ENCODE measurements at places on chromosomes 13 and 19.

- no peak for DNase-seq
Observed at GRCh38 chr19:16351133-16351809, 26.6 kb downstream of the KLF2 start.

- no peak for DNase-seq
Observed at GRCh38 chr13:95641291-95642027, 3.0 kb downstream of the DZIP1 start.

GRCh38 chr19:42131149-42132029, 857 bp downstream of the POU2F2 start:
- DNase-seq = no peak

DNA sequence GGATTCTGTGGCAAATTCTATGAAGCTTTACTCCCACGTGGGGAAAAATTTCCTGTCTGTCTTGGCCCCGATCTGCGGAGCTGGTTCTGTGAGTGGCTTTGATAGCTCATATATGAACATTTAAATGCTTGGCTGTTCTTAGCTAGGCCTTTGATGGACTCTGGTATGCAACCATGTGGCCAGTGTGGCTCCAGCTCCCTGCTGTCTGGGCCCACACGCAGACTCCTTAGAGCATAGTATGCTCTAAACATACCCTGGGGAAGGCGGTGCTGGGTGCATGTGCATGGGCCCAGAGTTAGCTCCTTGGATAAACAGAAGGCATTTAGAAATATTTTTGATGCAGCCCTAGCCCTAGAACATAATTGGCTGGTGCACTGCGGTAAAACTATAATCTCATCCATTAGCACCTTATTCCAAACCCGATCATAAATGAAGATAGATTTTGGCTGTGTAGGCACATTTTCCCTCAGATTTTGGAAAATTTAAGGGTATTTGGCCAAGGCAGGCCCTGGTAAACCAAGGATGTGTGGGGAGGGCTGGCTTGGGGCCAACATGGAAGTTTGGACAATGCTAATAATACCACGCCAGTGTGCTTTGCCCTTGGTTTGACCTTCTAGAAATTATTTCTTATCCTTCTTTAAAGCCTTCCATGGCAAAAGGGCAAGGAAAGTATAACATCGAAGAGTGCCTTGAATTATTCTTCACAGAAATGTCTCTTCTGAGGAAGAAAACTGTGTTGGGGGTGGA, 153.5 kb downstream of the LMO7 start:
- no peak for DNase-seq

- peak; percentile 38 for DNase-seq
Observed at GRCh38 chr13:30978981-30979956, 46.8 kb downstream of the TEX26 start.

DNA sequence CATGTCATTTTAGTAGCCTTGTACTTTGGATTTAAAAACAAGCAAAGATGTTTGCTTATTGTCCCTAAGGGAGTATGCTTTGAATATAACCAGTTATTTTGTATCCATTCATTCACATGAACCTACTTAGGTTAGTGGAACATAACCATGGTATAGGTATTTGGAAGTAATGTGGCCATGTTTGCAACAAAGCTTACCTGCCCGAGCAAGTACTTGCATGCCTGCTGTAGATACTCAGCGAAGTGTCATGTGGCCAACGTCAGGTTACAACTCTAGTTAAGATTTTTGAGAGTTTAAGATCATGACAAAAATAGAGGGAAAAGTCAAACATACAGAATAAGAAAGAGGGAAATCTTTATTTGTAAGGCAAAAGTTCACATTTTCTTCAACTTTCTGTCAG, 57.2 kb downstream of the COG6 start:
- DNase-seq = no peak

DNA sequence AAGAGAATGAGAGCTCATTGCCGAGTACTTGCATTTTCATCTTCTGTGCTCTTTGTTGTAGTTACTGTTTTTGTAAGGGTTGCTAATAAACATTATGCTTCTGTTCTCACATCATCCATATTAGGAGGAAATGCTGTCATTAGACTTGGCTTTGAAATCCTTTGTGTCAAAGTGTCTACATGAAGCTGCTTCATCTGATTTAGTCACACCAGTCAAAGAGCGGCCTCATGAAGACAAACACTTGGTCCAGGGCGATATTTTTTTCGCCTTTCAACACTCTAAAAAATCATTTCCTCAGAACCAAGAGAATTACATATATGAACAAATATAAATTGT, 105.0 kb downstream of the SPRY2 start:
- DNase-seq = no peak

- no peak for DNase-seq
Observed at GRCh38 chr19:11046605-11047354, 42.5 kb upstream of the LDLR start.

DNA sequence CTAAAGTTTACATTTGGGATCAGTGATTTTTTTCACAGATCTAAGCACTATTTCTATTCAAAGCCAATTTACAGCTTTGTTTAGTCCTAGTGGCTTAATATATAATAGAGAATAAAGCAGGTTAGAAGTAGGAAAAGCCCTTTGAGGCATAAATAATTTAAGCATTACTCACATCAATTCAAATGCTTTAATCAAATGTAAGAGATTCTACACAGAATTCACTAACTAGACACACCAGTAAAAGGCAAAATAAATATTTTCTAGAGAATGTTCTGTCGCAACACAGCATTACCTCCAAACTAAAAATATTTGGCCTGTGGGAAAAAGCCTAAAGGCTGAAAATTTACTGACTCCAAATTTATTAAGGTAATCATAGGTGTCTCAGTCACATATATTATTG, 31.3 kb downstream of the KCTD12 start:
- DNase-seq = no peak

- no peak for DNase-seq
Observed at GRCh38 chr13:95146486-95146885, 154.8 kb downstream of the ABCC4 start.

GRCh38 chr13:91154558-91155353, 192.7 kb upstream of the MIR17HG start:
- DNase-seq = peak; percentile 12

GRCh38 chr13:100773923-100774663, 99.5 kb upstream of the TMTC4 start:
- no peak for DNase-seq

DNA sequence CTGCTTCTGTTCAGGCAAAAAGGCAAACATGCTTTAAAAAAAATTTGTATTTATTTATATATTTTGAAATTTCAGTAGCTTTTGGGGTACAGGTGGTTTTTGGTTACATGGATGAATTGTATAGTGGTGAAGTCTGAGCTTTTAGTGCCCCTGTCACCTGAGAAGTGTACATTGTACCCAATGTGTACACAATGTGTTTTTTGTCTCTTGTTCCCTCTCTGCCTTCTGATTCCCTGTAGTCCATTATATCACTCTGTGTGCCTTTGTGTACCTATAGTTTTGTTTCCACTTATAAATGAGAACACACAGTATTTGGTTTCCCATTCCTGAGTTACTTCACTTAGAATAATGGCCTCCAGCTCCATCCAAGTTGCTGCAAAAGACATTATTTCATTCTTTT, 77.4 kb downstream of the PDS5B start:
- DNase-seq = no peak

DNA sequence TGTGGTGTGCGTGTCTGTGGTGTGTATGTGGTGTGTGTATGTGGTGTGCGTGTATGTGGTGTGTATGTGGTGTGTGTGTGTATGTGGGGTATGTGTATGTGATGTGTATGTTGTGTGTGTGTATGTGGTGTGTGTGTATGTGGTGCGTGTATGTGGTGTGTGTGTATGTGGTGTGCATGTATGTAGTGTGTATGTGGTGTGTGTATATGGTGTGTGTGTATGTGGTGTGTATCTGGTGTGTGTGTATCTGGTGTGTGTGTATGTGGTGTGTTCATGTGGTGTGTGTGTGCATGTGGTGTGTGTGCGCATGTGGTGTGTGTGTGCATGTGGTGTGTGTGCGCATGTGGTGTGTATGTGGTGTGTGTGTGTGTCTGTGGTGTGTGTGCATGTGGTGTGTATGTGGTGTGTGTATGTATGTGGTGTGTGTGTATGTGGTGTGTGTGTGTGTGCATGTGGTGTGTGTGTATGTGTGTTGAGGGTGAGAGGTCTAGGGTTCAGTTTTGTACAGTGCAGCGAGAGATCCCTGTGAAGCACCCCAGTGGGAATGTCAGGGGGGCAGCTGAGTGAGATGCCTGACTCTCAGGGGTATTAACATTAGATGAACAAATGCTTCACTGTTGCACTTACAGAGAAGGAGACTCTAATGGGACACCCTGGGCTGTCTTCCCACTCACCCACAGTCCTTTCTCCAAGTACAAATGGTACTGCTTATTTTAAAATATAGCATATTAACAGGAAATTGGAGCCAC, 61.3 kb upstream of the MEDAG start:
- no peak for DNase-seq

DNA sequence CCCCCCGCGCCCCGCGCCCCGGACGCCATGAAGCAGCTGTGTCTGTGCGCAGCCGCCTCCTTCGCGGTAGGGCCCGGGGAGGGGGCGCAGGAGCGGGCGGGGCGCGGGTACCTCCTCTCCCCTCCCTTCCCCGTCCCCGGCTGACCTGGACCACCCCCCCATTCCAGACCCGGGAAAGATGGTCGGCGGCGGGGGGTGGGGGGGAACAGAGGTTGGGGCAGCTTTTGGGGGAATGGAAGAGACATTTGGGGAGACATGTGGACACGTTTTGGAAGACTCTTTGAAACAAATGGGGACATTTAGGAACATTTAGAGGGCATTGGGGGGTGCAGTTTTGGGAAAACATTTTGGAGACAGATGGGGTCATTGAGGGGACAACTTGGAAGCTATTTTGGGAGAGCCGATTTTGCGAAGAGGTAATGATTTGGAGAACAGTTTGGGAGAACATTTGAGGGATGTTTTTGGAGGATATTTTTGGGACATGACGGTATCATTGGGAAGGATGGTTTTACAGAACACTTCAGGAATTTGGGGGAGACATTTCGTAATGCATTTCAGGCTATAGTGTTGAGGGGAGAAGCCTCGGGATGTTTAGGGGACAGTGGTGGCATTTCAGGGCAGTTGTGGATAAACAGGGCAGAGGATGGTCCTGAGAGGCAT, 16.1 kb downstream of the ANKRD24 start:
- no peak for DNase-seq
